Stimulated activated CD8-positive, alpha-beta memory T cell treated with anti-CD3 and anti-CD28 coated beads, Interleukin-4, amount 100 ng/mL, for 1 hour (primary cell): ENCODE measurements at places on chromosomes 7 and 10.

DNA sequence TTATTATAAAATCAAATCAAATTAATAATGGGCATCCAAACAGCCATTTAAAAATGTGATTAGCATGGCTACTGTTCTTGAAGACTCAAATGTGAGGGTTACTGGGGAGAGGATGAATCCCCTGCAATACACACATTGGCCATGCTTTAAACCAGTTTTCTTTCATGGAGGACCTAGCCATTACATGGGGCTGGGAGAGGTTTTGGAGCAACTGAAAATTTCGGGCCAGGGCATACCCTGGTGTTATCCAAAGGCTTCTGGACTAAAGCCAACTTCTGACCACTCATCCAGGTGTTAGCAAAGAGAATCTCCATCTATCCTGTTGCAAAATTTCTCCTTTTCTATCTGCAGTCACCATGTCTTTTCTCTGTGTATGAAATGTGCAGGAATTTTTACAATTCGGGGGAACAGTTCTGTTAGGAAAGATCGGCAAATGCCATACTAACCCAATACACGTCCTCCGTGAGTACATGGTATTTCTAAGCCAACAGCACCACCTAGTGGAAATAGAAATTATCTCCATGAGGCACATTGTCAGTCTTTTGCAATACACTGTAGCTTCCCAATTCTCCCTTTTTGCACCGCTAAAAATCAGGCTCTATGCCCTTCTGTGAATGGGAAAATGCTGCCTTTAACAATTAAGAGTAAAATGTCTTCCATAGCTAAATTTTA is 47.0 kb upstream of the ZNF107 start:
- no peak for DNase-seq

GRCh38 chr7:158946771-158947170 is 90.4 kb downstream of the DYNC2I1 start:
- no peak for DNase-seq

DNA sequence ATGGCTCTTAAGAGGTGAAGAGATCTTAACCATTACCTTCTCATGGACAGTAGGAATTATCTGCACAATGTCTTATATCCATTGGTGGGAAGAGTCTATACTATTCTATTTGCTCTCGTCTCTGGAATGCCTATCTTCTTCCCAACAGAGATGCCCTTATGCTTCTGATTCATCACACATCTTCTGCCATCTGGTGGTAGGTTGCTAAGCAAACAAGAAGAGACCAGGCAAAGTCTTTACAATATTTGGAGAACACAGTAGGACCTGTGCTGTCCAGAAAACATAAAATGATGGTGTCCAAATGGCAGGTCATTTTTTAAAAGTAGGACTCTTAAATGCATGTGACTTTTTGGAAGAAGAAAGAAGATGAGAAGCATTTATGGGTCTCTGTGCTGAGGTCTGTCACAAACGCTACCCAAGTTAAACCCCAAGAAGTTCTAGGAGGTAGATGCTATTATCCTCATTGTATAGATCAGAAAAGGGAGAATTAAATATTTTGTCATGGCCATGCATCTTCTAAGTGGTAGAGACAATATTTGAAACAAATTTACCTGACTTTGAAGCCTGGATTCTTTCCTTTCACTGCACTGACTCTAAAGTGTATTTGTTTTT is 67.8 kb upstream of the NXPH1 start:
- DNase-seq: no peak

DNA sequence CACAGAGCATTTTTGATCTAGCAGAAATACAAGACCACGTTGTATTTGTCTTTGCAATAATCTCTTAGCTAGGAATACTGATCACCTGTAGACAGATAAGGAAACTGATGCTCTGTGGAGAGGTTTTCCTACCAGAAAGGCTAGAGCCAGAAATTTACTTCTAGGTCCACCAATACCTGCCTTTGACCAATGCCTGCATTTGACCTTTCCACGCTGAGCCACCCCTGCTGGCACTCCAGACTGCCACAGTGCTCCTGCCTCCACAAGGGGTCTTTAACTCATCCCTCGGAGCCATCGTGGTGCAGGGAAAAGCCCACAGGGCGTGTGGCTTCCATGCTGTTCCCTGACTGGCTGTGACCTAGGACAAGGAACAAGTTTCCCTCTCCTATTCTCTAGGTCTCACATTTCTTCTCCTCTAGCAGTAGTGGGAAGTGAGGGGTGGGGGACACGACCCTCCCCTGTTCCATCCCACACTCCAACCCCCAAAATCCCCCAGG is 1.5 kb upstream of the ELN start:
- no peak for DNase-seq

GRCh38 chr7:47631711-47632110 is 49.8 kb upstream of the TNS3 start:
- no peak for DNase-seq

- no peak for DNase-seq
These were observed 2.3 kb downstream of the DENND2A start for GRCh38 chr7:140638173-140638791.

GRCh38 chr10:22875581-22875980 is 52.3 kb upstream of the ARMC3 start:
- no peak for DNase-seq

GRCh38 chr7:148403466-148403993 is 187.0 kb upstream of the C7orf33 start:
- DNase-seq: no peak

- no peak for DNase-seq
These were observed 82.5 kb downstream of the RNLS start for GRCh38 chr10:88500656-88501055.

- DNase-seq: no peak
These were observed 558.7 kb upstream of the VSTM2A start for GRCh38 chr7:53983480-53983879.

DNA sequence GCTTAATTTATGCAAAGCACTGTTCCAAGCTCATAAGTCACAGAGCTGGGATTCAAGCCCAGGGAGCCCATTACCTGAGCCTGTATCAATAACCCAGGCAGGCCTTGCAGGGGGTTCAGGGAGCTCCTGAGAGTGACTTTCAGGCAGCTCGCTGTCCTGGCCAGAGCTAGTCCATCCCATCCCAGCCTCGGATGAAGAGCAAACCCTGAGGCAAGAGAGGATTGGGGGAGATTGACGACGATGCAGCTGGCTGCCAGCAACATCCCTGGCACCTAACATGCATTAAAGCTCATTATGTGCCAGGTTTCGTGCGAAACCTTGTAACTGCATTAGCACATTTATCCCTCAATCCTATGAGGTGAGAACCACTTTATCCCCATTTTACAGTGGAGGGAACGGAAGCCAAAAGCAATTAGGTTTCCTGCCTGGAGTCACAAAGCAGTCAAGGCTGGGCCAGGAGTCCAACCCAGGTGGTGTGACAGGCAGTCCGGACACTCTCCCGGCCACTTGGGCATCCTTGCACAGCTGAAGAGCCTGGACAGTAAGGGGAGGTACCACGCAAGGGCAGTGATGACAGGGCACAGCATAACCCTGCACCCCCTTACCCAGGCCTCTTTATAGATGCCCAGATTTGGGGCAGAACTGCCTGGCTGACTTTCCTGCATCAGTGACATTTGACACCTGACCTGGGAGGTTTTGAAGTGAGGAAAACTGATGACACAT is 129.8 kb upstream of the CHST15 start:
- no peak for DNase-seq

- no peak for DNase-seq
These were observed 277.1 kb downstream of the CACNA2D1 start for GRCh38 chr7:82166260-82167015.

GRCh38 chr7:32273297-32273696 is 203.1 kb upstream of the PDE1C start:
- no peak for DNase-seq

- no peak for DNase-seq
These were observed 209.1 kb downstream of the PHF14 start for GRCh38 chr7:11182736-11183135.

- DNase-seq: no peak
These were observed 490.0 kb upstream of the PHF14 start for GRCh38 chr7:10483671-10484070.

GRCh38 chr10:92742331-92743228 is 52.8 kb downstream of the HHEX start:
- no peak for DNase-seq

- no peak for DNase-seq
These were observed 824.5 kb downstream of the TYW1 start for GRCh38 chr7:67821116-67821515.

GRCh38 chr10:78935697-78936407 is 132.9 kb upstream of the ZMIZ1 start:
- no peak for DNase-seq

GRCh38 chr10:121043124-121043849 is 192.1 kb downstream of the WDR11 start:
- DNase-seq: no peak

- no peak for DNase-seq
These were observed 13.2 kb downstream of the ZNF488 start for GRCh38 chr10:47370878-47371277.

- no peak for DNase-seq
These were observed 181.6 kb upstream of the HDAC9 start for GRCh38 chr7:18313965-18314364.

DNA sequence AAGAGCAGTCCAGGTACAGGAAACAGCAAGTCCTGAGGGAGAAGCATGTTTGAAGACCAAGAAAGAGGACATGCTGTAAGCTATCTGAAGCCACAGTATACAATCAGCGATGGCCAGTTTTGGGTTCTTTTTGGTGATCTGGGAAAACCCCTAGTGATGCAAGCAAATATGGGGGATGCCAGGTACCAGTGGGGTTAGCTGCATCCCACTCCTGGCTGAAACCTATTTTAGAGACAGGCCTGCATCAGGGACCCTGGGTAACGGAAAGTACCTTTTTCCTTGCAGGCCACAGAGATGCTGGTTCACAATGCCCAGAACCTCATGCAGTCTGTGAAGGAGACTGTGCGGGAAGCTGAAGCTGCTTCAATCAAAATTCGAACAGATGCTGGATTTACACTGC is 32.9 kb downstream of the AP3M1 start:
- no peak for DNase-seq

GRCh38 chr10:124657806-124658205 is 86.4 kb downstream of the FAM53B start:
- no peak for DNase-seq

GRCh38 chr10:102302611-102303010 is 57.3 kb downstream of the GBF1 start:
- no peak for DNase-seq

DNA sequence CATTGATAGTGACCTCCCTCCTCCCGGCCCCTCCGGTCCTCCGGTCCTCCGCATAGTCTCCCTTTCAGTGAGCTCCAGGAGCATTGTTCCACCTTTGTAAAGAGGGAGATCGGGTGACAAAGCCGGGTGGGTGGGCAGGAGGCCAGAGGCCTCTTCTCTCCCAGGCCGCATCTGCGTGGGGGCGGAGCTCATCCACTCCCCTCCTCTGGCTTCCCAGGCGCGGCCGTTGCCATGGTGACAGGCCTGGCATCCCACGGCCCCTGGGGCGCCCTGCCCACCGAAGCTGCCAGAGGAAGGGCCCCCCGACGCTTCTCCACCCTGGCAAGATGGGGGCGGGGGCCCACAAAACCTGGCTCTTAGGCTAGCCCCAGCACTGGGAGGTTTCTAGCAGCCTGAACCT is 4.4 kb upstream of the FZD9 start:
- no peak for DNase-seq

- no peak for DNase-seq
These were observed 37.0 kb downstream of the GPR22 start for GRCh38 chr7:107506674-107507339.

DNA sequence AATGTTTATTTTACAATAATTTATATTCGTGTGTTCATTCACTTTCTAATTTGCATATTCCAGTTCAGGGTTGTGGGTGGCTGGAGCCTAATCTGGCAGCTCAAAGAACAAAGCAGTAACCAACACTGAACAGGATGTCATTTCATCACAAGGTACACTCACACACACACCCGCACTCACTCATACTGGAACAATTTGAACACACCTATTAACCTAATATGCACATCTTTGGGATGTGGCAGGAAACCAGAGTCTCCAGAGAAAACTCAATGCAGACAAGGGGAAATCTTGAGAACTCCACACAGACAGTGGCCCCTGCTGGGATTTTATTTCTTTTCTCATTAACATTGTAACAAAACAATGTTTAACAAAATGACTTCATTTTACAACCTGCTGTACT is 97.4 kb downstream of the TWIST1 start:
- no peak for DNase-seq

DNA sequence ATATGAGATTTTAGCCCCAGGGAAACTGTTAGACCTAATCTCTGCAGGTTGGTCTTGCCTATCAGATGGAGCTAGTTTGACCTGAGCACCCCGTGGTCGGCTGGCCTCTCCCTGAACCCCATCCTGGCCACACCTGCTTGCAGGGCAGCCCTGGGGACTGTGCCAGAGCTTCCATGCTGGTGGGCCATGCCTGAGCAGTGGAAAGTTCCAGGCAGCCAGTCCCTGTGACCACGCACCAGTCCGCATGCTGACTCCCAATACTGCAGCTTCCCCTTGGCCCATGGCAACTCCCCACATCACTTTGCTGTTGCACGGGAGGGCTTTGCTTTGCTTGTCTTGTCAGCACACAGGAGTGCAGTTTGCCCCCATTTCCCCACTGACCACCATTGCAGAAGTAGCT is 427.8 kb upstream of the SEMA3D start:
- DNase-seq: no peak

DNA sequence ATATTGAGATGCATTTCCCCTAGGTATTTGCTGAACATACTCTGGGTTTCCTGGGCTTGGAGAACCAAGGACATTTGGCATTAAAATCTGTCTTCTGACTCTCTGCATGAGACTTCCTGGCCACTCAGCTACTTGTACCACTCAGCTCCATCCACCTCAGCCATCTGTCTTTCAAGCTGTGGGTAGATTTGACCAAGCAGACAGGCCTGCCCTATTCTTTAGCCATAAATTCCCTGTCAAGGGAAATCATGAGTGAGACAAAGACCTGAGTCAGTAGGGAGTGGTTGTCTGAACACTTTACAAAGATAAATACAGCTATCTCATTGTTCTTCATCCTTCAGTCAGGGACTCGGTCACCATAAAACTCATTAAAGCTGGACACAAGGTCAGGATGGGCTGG is 399.1 kb downstream of the GPAM start:
- no peak for DNase-seq

DNA sequence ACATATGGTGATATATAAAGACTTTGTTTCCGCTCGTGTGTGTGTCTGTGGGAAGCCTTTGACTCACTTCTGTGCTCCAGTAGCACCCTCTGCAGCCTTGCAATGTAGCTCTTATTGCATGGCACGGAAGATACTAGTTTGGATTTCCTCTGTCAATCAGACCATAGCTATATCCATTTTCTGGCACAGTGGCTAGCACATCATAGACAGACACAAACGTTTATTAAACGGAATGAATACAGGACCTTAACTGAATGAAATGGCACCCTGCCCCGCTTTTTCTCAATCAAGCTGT is 124.0 kb upstream of the PTPN20 start:
- DNase-seq: no peak

GRCh38 chr10:27743012-27743876 is 2.4 kb downstream of the MKX start:
- DNase-seq: no peak

- DNase-seq: no peak
These were observed 6.5 kb downstream of the GNB2 start for GRCh38 chr7:100679927-100680575.
